Right lobe of liver (tissue), 6 donors: ENCODE measurements at places on chromosomes 3 and 15. TPM values are rescaled to one million over a fixed set of nuclear protein-coding genes. Genes with fewer than 3 reads are reported as not detected.
A peak's percentile ranks its signal among the peaks of the same experiment; 100 is the strongest.

The CISH gene
- 6.8 TPM for total RNA-seq

DNA sequence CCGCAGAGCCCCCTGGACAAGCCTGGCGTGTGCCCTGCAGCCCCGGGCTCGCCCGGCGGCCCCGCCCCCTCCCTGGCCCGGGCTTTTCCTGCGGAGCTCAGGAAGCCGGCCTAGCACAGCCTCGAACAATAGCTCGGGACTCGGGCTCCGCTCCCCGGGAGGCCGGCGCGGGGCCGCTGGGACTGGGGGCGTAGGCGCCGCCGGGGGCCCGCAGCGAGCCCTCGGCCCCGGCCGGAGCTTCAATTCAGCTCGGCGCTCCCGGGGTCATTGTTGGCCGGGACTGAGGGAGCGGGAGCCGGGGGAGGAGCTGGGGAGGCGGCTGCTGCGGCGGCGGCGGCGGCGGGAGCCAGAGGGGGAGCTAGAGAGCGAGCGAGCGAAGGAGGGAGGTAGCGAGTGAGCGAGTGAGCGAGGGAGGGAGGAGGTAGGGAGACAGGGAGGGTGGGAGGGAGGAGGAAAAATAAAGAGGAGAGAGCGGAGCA lies 41.0 kb upstream of the ROPN1 start:
- DNase-seq = peak; percentile 83

DNA sequence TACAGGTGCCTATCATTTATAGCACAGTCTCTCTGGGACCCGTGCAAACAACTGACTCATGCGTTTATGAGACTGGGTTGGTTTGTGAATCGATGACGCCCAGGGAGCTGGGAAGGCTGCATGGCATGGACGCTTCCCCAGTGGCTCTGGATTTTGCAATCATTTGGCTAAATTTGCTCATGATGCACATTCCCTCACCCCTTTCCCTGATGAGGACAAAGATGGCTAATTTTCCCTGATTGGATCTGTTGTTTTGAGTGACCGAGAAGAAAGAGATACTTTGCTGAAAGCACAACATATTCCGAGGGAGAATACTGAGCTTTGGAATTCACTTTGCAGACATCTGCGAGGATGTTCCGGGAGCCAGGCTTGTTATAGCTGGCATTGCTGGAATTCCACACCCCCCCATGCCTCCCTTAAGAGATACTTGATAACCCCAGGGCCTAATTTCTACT lies 51.1 kb downstream of the CGNL1 start:
- DNase-seq = peak; percentile 75

- DNase-seq = no peak
Observed at GRCh38 chr15:95843241-95843910, 487.1 kb upstream of the NR2F2 start.

DNA sequence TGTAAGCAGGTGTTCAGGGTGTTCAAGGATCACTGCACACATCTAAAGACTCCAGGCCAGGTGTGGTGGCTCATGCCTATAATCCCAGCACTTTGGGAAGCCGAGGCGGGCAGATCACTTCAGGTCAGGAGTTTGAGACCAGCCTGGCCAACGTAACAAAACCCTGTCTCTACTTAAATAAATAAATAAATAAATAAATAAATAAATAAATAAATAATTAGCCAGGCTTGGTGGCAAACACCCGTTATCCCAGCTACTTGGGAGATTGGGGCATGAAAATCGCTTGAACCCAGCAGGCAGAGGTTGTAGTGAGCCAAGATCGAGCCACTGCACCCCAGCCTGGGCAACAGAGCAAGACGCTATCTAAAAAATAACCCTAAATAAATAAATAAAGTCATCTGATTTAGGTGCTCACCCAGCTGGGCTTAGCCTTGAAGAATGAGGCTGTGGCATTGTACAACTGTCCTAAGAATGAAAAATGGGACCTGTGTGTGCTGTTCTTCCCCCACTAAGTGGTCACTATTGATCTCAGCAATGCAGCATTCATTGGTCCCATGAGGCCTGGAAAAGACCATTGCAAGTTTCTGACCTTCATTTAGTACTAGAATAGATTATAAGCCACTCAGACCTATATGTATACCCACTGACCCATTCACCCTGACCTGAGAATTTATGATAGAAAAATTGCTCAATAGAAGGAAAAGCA lies 82.8 kb upstream of the ABHD17C start:
- DNase-seq = no peak
